Trophoblast cell (in vitro differentiated cells and primary cell): ENCODE measurements at places on chromosomes 13 and 19.

DNA sequence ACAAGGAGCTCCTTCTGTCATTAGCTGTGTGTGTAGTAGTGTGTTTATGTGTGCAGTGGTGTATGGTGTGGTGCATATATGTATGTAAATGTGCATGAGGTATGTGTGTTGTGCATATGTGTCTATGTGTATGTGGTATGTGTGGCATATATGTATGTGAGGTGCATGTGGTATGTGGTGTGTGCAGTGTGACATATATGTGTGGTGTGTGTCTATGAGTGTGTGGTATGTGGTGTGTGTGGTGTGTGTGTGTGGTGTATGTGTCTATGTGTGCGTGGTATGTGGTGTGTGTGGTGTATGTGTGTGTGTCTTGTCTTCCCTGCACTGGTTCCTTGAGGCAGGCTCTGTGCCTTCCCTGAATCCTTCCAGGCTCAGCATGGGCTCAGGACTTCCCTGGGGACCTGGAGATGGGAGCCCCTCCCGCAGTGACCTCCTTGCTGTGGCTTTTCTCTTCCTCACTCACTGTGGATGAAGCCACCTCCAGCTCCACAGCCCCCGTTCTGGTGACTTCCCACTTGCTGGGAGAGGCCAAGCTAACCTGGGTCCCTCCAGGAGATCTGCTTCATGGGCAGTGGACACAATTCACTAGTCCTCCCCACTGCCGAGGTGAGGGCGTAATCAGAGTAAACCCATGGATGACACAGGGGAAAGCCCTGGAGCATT is 64.2 kb downstream of the CCDC70 start:
- DNase-seq: no peak
- H3K27ac ChIP-seq: no peak overlapping the region
- peaks cover 8% of the 10 kb centered on the region for H3K4me1 ChIP-seq
- no peak overlapping the region for H3K4me3 ChIP-seq

- H3K27me3 ChIP-seq: no peaks in the 10 kb centered on the region
- peaks cover 2% of the 10 kb centered on the region for H3K36me3 ChIP-seq
- H3K4me1 ChIP-seq: peaks cover 4% of the 10 kb centered on the region
- H3K27ac ChIP-seq: no peak overlapping the region
- DNase-seq: no peak
Observed at GRCh38 chr13:41015920-41016319, 3.2 kb downstream of the ELF1 start.

GRCh38 chr19:3981736-3982681 is 3.3 kb downstream of the EEF2 start:
- peaks cover 17% of the 10 kb centered on the region for H3K4me1 ChIP-seq
- DNase-seq: no peak
- H3K27me3 ChIP-seq: no peaks in the 10 kb centered on the region
- H3K36me3 ChIP-seq: peaks cover 73% of the 10 kb centered on the region

GRCh38 chr13:21048901-21049698 is 12.3 kb downstream of the LATS2 start:
- H3K27ac ChIP-seq: no peak overlapping the region
- no peak for DNase-seq
- peaks cover 15% of the 10 kb centered on the region for H3K4me1 ChIP-seq
- H3K4me3 ChIP-seq: no peak overlapping the region
- H3K36me3 ChIP-seq: peaks cover 23% of the 10 kb centered on the region
- no peaks in the 10 kb centered on the region for H3K27me3 ChIP-seq

DNA sequence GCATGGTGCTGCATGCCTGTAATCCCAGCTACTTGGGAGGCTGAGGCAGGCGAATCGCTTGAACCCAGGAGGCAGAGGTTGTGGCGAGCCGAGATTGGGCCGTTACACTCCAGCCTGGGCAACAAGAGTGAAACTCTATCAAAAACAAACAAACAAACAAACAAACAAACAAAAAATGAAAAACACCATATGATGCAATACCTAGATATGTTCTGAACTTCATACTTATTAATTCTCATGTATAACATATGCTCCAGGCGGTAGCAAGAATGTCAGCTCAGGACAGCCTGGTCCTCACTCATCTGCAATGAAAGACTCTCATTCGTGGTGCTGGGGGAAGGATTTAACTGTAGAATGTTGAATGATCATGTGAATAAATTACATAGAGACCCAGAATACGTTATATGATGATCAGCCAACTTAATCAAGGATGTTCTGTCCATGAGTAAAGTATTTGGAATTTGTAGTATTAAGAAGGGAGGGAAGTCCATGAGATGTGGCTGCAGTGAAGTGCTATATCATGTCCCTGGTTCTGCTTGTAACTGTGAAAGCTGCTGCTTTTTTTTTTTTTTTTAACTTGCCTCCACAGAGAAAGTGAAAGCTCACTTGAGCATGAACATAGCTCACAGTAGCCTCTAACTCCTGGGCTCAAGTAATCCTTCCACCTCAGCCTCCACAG is 206.8 kb downstream of the UQCRFS1 start:
- H3K4me3 ChIP-seq: no peak overlapping the region
- H3K27ac ChIP-seq: no peak overlapping the region
- no peaks in the 10 kb centered on the region for H3K4me1 ChIP-seq
- no peak for DNase-seq

DNA sequence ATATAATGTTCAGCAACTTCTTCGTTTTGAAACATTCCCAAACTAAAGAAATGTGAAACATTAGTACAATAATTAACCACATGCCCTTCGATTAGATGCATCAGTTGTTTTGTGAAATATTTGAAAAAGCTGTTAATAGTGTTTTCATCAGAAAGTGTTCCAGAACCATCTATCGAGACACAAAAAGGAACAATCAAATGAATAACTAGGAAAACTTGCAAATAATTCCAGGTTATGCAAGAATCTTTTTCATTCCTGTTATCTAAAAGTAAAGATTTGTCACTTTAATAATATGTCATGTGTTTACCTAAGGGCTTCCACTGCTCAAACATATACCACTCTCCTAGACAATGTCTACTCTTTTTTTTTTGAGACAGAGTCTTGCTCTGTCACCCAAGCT is 904.2 kb upstream of the MIR17HG start:
- H3K4me1 ChIP-seq: peaks cover 5% of the 10 kb centered on the region
- H3K27me3 ChIP-seq: no peaks in the 10 kb centered on the region
- H3K27ac ChIP-seq: no peak overlapping the region
- no peaks in the 10 kb centered on the region for H3K36me3 ChIP-seq
- no peak overlapping the region for H3K4me3 ChIP-seq

DNA sequence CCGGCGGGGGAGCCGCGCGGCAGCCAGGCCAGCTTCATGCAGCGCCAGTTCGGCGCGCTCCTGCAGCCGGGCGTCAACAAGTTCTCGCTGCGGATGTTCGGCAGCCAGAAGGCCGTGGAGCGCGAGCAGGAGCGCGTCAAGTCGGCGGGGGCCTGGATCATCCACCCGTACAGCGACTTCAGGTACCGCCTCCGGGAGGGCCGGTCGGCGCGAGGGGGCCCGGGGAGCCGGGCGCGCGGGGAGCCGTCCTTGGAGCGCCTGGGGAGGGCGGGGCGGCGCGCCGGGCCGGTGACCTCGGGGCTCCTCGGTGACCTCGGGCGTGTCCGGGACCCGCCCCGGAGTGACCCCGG is 690 bp downstream of the HCN2 start:
- H3K36me3 ChIP-seq: no peaks in the 10 kb centered on the region
- no peak overlapping the region for H3K27ac ChIP-seq
- H3K4me3 ChIP-seq: no peak overlapping the region
- H3K4me1 ChIP-seq: peaks cover 2% of the 10 kb centered on the region

DNA sequence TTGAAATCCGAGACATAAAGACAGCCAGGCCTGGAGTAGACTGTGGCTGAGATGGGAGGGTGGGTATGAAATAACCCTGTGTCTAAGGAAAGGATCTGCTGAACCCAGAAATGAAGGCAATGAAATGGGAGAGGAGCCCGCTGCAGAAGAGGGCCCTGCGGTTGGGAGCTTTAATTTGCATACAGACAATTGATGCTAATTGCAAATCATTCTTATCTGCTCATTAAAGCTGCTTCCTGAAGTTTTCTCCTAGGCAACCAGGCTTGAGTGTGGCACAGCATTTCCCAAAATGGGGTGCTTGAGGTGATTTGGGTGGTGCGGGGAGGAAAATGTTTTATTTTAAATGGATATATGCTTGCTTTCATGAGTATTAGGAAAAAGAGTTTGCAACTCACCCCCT is 55.4 kb downstream of the DPF1 start:
- no peaks in the 10 kb centered on the region for H3K27me3 ChIP-seq
- no peak for DNase-seq

GRCh38 chr19:12838182-12838885 is at the start of gene MAST1:
TSS of gene MAST1 (plus strand) at chr19:12838515. CDS start at chr19:12838573, 58 bp downstream.
- DNase-seq: no peak
- peaks cover 7% of the 10 kb centered on the region for H3K4me1 ChIP-seq
- H3K4me3 ChIP-seq: peak within 1 kb of the TSS; percentile 53
- H3K27ac ChIP-seq: no peak within 1 kb of the TSS
- peaks cover 30% of the 10 kb centered on the region for H3K27me3 ChIP-seq
- H3K36me3 ChIP-seq: no peaks in the 10 kb centered on the region

- peaks cover 15% of the 10 kb centered on the region for H3K27me3 ChIP-seq
- H3K27ac ChIP-seq: peak overlapping the region; percentile 84
- H3K36me3 ChIP-seq: no peaks in the 10 kb centered on the region
- peak overlapping the region; percentile 55 for H3K4me3 ChIP-seq
- peaks cover 10% of the 10 kb centered on the region for H3K4me1 ChIP-seq
Observed at GRCh38 chr19:46639358-46640182, 3.6 kb upstream of the GNG8 start.
